Ascending aorta (tissue), 2 donors: ENCODE measurements at places on chromosomes 6 and 20. TPM values are rescaled to one million over a fixed set of nuclear protein-coding genes. Genes with fewer than 3 reads are reported as not detected.

The ABHD16B gene
- not detected for total RNA-seq

The CDSN gene
- total RNA-seq: not detected

The HDGFL1 gene
- not detected for total RNA-seq

The ZBTB22 gene
- total RNA-seq: 35.5 TPM

The C6orf141 gene
- total RNA-seq: not detected

The VGLL2 gene
- not detected for total RNA-seq

The TUBB2B gene
- not detected for total RNA-seq

The TBXT gene
- not detected for total RNA-seq

The TRAPPC3L gene
- not detected for total RNA-seq

DNA sequence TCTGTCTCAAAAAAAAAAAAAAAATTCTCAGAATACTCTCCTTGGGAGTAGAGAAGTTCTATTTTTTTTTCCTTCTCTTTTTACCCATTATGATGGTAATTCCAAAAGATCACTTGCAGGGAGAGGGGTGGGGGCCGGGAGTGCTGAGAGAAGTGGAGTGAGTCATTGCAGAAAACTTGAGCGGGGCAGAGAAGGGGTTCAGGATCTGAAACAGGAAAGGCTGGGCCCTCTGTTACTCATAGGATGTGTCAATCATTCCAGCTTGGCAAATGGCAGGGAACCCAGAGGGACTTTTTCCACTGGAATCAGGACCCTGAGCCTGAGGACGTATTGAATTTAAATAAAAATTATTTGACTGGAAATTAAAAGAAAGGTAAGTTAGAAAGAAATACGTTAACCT lies 111.4 kb upstream of the ARMC2 start:
- H3K4me1 ChIP-seq: peaks cover 54% of the 10 kb centered on the region
- H3K27ac ChIP-seq: peak overlapping the region; percentile 79
- DNase-seq: peak; percentile 90
- no peaks in the 10 kb centered on the region for H3K27me3 ChIP-seq
- no peak overlapping the region for H3K4me3 ChIP-seq

DNA sequence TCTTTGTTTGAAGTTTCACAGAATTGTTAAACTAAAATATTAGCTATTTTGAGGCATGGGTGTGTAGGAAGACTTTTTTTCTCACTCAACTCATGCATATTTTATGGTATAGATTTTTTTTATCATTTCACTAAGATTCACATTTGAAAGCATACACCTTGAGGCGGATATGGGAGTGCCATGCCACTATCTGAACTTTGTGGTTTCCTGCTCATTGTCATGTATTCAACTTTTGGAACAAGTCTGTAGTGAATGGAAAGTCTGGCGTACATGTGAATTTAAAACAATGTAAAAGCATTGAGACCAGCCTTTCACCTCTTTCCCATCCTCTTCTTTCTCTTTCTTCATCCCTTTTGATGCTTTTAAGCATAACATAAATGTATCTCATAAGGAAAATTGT lies 147.9 kb downstream of the TPBG start:
- no peak overlapping the region for H3K27ac ChIP-seq
- H3K36me3 ChIP-seq: no peaks in the 10 kb centered on the region
- H3K27me3 ChIP-seq: no peaks in the 10 kb centered on the region
- no peak overlapping the region for H3K4me3 ChIP-seq
- no peaks in the 10 kb centered on the region for H3K4me1 ChIP-seq

DNA sequence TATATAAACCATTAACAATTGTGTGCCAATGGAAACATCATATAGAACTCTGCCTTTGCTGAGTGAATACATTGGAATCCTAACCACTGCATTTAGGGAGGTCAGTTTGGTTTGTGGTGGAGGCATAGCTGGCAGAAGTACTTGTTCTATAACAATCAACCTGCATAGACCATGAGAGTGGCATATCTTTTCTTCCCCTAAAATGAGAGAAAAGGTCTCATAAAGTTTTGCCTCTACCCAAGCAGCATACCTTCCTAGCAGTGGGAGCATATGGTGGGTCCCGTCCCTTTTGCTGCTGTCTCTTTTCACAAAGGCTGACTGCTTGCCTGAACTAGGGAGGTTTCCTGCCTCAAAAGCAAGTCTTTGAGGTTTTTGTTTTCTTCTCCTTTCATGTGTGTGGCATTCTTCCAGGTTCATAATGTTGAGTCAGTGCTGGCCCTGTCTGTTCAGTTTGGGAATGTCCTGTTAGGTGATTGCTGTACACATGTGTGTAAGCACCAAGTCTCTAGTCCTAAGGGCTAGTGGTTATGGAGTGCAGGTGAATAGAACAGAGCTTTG lies 61.2 kb upstream of the SUPT3H start:
- DNase-seq: no peak
- H3K27ac ChIP-seq: no peak overlapping the region
- no peak overlapping the region for H3K4me3 ChIP-seq
- no peaks in the 10 kb centered on the region for H3K27me3 ChIP-seq
- H3K4me1 ChIP-seq: no peaks in the 10 kb centered on the region

GRCh38 chr6:83055366-83055964 lies 10.2 kb downstream of the UBE3D start:
- peaks cover 4% of the 10 kb centered on the region for H3K36me3 ChIP-seq
- no peak overlapping the region for H3K4me3 ChIP-seq
- no peak overlapping the region for H3K27ac ChIP-seq
- no peaks in the 10 kb centered on the region for H3K4me1 ChIP-seq

DNA sequence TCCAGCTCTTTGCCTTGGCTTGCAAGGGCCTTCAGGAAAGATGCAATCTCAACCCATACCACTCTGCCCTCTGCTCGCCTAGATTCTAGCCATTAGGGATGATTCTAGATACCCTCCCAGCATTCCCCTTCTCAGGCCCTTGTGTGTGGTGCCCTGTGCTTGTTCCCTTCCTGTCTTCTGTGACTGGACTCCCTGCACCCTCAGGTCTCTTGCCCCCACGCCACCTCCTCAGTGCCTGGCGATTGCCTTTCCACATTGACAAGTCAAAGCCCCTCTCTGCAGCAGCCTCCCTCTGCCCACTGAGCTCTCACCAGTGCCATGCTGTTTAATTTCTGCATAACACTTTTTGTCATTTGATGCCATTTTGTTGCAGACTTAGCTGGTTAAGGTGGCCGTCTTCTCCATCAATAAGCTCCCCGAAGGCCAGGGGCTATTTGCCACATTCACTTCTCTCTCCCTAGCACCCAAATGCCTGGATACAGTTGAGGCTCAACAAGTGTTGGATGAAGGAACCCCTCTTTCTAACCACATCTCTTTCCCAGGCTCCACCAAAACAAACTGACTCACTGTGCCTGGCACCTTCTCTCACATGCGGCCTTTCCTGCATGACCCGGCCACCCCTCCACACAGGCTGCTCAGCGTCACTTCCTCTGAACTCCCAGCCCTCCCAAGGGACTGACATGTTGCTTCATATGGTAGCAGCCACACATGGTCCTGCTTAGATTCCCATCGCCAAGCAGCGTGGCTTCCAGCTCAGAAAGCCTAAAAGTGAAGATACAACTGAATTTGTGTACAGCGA lies 4.6 kb upstream of the TXNDC5 start:
- DNase-seq: no peak
- no peaks in the 10 kb centered on the region for H3K4me1 ChIP-seq
- no peak overlapping the region for H3K27ac ChIP-seq

GRCh38 chr20:63697868-63698545 lies 1.6 kb downstream of the TNFRSF6B start:
- H3K4me1 ChIP-seq: peaks cover 18% of the 10 kb centered on the region
- no peak overlapping the region for H3K27ac ChIP-seq
- H3K4me3 ChIP-seq: no peak overlapping the region
- peaks cover 9% of the 10 kb centered on the region for H3K36me3 ChIP-seq

DNA sequence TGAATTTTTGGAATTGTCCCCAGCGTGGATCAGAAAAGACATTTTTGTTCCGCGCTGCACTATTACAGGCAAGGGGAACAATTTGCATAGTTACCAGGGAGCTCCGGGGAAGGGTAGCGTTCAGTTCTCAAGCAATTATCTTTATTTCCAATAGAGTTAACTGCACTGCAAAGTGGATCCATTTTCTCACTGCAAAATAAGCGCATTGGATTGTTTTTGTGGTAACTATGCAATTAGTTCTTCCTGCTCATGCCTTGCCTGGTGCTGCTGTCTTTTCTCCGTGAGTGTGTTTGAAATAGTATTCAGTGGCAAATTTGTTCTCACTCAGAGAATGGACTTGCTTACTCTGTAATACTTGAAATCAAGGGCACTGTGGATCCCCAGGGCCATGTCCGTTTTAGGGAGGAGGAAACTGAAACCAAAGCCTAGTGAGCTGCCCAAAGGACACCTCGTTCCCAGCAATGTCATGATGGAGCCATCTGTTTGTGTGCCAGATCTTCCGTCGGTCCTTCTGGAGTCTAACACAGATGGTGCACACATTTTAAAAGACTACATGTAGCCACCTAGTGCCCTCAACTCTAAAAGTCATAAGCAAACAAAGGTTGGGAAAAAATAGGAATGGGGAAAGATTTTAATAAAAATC lies 7.4 kb upstream of the PCK1 start:
- DNase-seq: no peak

DNA sequence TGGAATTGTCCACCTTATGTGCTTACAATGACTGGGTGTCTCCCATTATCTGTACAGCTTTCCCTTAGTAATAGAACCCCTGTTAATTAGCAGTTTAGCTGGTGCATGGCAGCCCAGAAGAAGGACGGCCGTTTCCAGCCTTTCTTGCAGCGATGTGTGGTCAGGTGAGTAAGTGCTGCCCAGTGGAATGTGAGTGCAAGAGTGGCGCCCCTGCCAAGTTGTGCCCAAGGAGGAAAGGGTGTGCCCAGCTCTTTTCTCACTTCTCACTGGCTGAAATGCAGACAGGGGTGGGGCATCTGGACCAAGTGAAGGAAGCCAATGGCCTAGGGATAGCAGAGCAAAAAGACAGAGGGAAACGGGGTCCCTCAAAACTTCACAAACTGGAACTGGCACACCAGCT lies 296.8 kb downstream of the PREX1 start:
- no peaks in the 10 kb centered on the region for H3K27me3 ChIP-seq
- no peak overlapping the region for H3K4me3 ChIP-seq
- no peak for DNase-seq
- H3K4me1 ChIP-seq: no peaks in the 10 kb centered on the region
- no peaks in the 10 kb centered on the region for H3K36me3 ChIP-seq

- no peak for DNase-seq
- no peak overlapping the region for H3K4me3 ChIP-seq
- no peak overlapping the region for H3K27ac ChIP-seq
These were observed 3.2 kb downstream of the ZKSCAN4 start for GRCh38 chr6:28248916-28249315.

- no peak for DNase-seq
- no peak overlapping the region for H3K27ac ChIP-seq
- no peak overlapping the region for H3K4me3 ChIP-seq
- H3K27me3 ChIP-seq: no peaks in the 10 kb centered on the region
These were observed 64.9 kb downstream of the C6orf58 start for GRCh38 chr6:127641905-127642304.

- H3K36me3 ChIP-seq: no peaks in the 10 kb centered on the region
- peak overlapping the region; percentile 48 for H3K4me3 ChIP-seq
- H3K27ac ChIP-seq: no peak overlapping the region
- H3K4me1 ChIP-seq: peaks cover 14% of the 10 kb centered on the region
These were observed 944.8 kb upstream of the CITED2 start for GRCh38 chr6:140319209-140319608.

- DNase-seq: no peak
- H3K27ac ChIP-seq: no peak overlapping the region
- no peaks in the 10 kb centered on the region for H3K27me3 ChIP-seq
- no peak overlapping the region for H3K4me3 ChIP-seq
- no peaks in the 10 kb centered on the region for H3K36me3 ChIP-seq
These were observed 20.6 kb downstream of the EDN3 start for GRCh38 chr20:59320854-59321647.

GRCh38 chr6:169397684-169398083 lies 144.0 kb upstream of the THBS2 start:
- DNase-seq: no peak
- H3K4me1 ChIP-seq: no peaks in the 10 kb centered on the region
- no peak overlapping the region for H3K27ac ChIP-seq
- H3K4me3 ChIP-seq: no peak overlapping the region
- no peaks in the 10 kb centered on the region for H3K36me3 ChIP-seq

DNA sequence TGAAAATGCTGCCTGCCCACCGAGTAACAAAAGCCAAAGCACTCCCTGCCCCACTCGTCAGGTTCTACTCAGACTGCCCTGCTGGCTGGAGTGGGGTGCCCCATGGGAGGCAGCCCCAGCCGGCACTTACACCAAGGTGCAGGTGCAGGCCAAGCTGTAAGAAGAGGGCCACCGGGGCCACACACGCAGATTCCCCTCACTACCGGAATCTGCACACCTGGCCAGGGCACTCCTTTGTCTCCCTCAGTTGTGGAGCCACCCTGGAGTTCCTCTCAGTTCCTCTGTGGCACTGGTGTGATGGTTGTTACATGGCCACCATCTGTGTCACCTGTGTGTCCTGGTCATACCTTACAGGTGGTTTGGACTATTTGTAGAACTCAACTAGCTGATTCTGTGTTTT lies 112.4 kb downstream of the FOXO3 start:
- peaks cover 5% of the 10 kb centered on the region for H3K36me3 ChIP-seq
- peaks cover 21% of the 10 kb centered on the region for H3K4me1 ChIP-seq
- DNase-seq: no peak
- no peak overlapping the region for H3K4me3 ChIP-seq
- peak overlapping the region; percentile 35 for H3K27ac ChIP-seq
- no peaks in the 10 kb centered on the region for H3K27me3 ChIP-seq

DNA sequence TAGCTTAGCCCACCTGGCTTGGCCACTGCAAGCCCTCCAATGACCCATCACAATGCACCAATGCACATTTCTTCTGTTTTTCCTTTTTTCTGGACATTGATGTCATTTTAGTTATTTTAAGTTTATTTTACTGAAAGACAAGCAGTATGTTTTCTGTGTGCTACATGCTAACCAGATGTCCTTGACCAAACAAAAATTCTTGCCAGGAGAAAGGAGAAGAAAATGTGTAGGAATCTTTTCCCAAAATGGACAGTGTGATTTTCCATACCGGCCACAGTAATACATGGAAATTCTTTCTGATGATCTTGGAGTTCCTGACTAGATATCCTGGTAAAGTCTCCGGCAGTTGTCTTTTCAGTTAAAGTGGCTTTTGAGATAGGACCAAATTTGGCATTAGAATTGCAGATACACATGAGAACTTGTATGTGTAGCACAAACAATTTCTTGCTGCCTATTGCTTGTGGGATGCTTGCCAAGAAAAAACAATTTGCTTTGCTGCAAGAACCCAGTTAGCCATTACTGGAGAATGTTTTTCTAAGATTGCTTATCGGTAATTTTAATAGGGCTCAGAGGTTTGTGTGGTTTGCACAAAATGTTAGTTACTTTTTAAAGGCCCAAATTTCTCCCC lies 696.5 kb upstream of the CITED2 start:
- H3K4me3 ChIP-seq: no peak overlapping the region
- no peaks in the 10 kb centered on the region for H3K36me3 ChIP-seq

DNA sequence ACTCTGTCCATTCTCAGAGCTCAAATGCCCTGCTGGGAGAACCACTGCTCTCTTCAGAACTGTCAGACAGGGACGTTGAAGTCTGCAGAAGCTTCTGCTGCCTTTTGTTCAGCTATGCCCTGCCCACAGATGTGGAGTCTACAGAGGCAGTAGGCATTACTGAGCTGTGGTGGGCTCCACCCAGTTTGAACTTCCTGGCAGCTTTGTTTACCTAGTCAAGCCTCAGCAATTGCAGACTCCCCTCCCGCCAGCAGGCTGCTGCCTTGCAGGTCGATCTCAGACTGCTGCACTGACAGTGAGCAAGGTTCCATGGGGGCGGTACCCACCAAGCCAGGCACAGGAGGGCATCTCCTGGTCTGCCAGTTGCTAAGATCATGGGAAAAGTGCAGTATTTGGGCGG lies 21.8 kb upstream of the UFL1 start:
- H3K4me3 ChIP-seq: no peak overlapping the region
- H3K27ac ChIP-seq: no peak overlapping the region
- no peaks in the 10 kb centered on the region for H3K36me3 ChIP-seq
- H3K4me1 ChIP-seq: no peaks in the 10 kb centered on the region
- DNase-seq: no peak

- no peaks in the 10 kb centered on the region for H3K36me3 ChIP-seq
- no peaks in the 10 kb centered on the region for H3K4me1 ChIP-seq
These were observed 457.7 kb downstream of the RFPL4B start for GRCh38 chr6:112804638-112805330.
